ENCODE measurements at places on chromosomes 2 and 18.

DNA sequence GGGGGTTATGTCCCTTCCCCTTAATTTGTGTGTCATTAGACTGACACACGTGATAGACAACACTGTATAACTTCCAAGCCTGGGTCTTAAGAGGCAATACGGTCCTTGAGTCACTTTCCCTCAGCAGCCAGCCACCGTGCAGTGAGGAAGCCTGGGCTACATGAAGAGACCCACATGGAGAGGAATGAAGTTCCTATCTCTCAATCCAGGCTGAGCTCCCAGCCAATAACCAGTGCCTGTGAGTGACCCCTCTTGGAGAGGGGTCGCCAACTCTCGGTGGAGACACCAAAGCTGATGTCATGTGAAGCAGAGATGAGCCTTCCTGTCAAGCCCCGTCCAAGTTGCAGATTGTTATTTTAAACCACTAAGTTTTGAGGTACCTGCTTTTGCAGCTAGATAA is 5.7 kb upstream of the WDSUB1 start:
- DNase-seq = no peak

GRCh38 chr2:239307921-239308613 is 92.8 kb downstream of the HDAC4 start:
- no peak for DNase-seq

GRCh38 chr2:196376984-196377877 is 205.9 kb upstream of the STK17B start:
- DNase-seq = peak; percentile 25

DNA sequence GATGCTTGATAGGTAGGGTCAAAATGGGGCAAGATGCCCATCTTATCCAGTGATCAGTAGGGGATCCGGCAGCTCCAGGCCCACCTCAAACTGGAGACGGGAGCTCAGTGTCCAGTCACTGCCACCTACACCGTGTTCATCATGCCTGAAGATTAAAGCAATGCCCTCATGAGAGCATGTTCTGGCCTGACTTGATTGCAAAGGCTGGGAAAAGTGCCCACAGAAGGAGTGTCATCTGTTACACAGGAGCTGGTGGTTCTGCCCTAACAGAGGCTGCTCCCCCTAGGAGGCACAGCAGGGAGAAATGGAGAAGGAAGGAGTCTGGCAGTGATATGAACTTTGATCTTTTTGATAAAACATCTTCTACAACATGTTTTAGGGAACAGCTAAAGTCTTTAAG is 92.3 kb downstream of the CCBE1 start:
- no peak for DNase-seq

GRCh38 chr2:24365051-24365450 is 4.7 kb upstream of the ITSN2 start:
- DNase-seq = no peak

GRCh38 chr2:171723716-171724683 is 36.7 kb downstream of the DYNC1I2 start:
- DNase-seq = no peak

- DNase-seq = no peak
These were observed 274.9 kb upstream of the LRRTM4 start for GRCh38 chr2:77797088-77797487.

DNA sequence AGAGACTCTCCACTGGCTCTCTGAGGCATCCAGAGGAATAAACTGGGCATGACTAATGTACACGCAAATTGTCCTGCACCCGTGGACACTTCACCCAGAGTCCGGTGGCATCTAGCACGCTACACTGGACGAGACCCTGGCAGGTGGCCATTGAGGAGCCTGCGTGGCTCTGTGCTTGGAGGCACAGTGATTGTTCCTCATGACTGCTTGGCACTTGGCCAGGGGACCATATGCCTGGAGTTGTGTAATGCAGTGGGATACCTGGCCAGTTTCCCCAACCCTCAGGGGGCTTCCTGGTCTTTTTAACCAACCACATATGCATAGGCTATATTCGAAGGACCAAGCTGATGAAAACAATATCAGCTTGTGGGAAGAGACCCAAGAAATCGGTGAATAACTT is 66.6 kb downstream of the MTCL1 start:
- no peak for DNase-seq

DNA sequence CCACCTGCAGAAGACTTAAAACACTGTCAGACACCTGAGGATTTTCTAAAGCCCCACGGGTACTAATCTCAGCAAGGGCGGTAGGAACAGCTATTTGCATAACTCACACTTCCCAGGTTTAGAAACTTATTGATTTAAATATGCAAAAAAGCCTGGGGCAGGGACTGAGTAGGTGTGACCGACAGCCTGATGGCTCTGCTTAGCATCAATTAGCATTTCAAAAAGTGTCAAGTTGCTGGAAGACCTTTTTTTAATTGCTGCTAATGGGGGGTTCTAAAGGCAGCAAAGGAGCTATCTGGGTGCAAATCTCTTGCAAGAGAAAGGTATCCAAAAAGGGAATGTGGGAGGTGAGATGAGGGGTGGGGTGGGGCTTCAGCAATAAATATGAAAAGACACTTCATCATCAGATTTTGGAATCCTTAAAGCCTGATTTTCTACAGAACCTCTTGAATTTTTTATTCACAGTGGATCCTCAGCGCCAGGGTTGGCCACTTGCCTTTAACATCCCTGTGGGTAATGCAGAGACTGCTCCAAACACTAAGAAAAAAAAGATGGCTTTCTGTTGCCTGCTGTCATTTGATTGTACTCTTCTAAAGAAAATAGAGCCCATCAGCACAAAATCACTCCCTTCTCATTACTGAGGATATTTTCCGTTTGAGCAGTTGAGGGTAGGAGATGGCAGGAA is 121.1 kb upstream of the RMP24 start:
- DNase-seq = no peak

GRCh38 chr2:112147382-112148168 is 9.4 kb downstream of the FBLN7 start:
- DNase-seq = no peak

GRCh38 chr18:51490417-51490816 is 292.9 kb upstream of the MEX3C start:
- no peak for DNase-seq

DNA sequence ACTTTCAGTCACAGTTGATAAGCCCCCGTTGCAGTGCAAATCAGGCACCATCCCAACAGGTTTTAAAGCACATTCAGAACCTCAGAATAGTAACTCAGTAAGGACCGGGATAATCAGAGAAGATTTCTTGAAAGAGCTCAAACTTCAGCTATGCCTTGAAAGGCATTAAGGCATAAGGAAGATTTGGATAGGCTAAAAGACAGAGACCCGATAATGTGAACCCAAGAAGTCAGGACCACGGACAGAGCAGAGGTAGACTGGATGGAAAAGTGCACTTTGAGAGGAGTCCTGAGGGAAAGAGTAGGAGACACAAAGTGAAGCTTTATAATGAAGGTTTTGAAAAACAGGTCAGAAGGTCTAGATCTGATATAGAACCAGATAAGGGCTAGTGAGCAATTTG is 36.9 kb upstream of the KLF7 start:
- no peak for DNase-seq

- DNase-seq = peak; percentile 9
These were observed 51.4 kb downstream of the EMILIN2 start for GRCh38 chr18:2898186-2898640.

- DNase-seq = no peak
These were observed 8.4 kb downstream of the COX5B start for GRCh38 chr2:97654309-97654708.

DNA sequence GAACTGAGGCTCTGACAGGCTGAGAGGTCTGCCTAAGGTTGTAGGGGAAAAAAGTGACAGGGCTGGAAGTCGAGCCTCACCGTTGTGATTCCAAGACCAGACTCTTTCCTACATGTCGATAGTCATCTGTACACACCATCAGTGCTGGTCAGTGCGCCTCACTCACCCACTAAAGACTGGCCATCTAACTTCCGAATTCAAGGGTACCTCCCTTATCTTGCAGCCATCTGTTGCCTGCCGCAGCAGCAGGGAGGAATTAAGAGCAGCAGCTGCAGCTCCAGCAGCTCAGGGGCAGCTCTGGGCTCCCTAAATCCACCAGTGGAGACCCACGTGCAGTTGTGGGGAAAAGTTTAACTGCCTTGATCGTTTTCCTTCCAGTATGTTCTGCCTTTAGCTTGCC is 32.6 kb upstream of the GPR39 start:
- no peak for DNase-seq

DNA sequence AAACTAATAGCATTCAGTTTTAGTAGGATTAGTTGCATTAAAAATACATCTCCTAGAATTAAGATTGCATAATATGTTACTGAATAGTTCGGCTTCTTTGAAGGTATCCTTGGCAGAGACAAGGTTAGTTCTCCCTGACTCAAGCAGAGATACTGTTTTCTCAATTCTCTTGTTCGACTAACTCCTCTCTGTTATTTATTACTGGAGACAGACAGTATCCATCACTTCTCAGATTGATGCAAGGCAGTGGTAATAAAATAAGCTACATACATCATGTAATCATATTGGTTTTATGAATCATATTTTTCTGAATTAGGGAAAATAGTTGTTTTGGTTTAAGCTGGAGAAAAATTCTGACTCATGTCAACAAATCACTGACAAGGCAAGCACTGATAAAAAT is 134.8 kb downstream of the SLC8A1 start:
- peak; percentile 22 for DNase-seq

DNA sequence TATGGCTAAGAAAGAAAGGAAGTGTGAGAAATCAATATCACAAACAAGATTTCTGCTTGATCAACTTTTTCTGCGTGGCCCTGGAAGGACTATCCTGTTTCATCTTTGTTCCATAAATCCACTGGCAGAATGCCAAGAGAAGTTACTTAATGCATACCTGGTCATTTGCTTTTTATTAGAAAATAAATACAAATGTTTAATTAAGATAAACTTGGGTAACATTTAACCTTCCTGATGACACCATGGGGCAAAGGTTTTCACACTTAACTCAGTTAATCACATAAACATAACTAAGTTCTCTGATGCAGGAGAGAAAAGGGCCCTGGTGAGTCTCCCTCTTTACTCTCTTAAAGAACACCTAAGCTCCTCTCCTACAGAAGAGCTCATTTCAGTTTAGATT is 203.3 kb downstream of the AFF3 start:
- no peak for DNase-seq

DNA sequence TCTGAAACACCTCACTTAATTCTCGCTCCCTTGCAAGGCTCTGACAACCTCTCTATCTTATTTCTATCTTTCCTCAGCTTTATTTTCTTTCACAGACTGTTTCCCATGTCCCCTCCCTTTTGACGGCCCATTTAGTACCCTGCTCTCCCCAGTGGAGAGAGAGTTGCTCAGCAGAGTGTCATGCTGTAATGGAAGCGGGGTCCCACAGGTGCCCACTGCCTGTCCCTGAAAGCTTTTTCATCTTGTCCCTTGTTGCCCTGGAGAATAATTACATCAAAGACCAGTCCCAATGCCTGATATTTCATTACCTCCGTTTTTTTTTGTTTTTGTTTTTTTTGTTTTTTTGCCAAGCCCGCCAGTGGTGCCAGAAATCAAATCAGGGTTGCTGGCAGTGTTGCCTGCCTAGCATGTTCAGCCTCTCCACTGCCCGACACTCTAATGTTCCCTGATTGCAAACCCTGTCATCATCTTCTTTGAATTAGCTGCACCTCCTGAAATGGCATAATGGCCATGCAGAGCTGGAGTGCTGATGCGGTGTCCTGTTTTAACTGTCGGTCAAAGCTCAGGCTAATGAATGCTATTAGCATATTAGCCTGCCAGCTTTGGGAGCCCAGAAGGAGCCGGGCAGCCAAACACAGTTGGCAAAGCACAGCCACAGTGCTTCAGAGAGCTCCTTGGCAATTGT is 71.2 kb upstream of the CAVIN2 start:
- DNase-seq = no peak

DNA sequence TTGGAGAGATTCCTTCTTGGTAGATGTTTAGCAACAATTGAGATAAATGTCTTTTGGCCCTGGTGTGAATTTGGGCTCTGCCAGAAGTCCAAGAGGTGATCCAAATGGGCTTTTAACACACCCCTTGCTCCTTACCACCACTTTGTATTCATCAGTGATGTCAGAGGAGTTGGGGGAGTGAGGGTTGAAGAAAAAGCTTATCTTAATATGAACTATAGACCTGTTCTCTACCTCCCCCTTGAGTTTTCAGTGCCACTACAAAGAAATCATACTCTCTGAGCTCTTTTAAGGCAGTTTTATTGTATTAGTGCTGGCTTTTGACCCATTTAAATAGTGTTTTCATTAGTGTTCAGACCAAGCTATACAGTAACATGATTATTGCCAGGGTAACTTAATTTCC is 229.1 kb downstream of the PHLPP1 start:
- no peak for DNase-seq

DNA sequence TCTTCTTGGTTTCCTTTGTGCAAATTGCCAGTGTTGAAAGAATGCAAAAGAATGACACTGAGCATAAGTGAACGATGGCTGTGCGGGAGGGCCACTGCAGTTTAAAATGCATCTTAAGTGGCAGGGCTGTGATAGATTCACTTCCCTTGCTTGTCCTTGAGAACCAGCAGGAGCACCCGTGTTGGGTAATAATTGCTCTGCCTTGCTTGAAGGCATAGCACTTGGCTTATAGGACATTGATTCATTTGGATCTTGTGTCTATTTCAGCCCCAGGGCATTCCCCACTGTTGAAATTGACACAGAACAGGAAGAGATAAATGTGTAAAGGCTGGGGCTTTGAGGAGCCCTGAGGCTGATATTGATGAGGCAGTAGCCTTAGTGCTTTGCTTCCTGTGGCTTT is 1003.7 kb upstream of the GYPC start:
- DNase-seq = no peak

- no peak for DNase-seq
These were observed 27.7 kb downstream of the THOC1 start for GRCh38 chr18:240175-240574.

DNA sequence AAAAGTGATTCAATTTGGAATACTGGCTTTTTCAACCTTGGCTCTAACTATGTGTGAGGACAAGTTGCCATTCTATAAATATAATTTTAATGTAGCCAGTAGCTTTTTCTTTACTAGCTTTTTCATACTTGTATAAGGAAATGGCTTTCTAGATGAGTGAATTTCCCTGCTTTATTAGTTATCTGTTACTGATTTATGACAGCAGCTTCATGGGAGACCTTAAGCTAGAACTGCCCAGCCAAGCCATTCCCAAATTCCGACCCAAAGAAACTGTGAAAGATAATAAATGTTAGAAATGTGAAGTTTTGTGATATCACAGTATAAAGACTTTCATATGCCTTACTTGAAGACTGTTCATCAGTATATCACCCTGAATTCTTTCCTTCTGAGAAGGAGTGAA is 32.3 kb downstream of the BABAM2 start:
- no peak for DNase-seq

DNA sequence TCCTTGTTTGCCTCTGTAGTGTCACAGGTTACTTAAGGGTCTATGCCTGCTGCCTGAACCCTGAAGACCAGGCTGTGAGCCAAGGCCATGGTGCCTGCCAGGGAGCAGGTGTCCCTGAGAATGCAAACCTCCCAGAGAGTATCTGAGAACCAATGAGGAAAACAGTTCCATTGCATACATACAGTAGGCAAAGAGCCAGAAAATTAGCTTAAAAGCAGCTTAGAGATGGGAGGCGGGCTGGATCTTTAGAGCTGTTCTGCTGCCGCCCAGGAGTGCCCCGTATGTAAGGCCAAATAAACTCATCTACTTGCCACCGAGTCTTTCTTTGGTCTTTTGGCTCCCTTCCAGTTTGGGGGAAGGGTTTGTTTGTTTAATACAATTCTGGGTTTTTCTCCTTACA is 327.9 kb downstream of the CLIP4 start:
- DNase-seq = no peak
